ENCODE measurements at places on chromosomes 7 and 10.

GRCh38 chr7:43244784-43245183 lies 132.3 kb downstream of the HECW1 start:
- DNase-seq = no peak

- DNase-seq = no peak
Observed at GRCh38 chr10:5650664-5651387, 15.6 kb downstream of the ASB13 start.

DNA sequence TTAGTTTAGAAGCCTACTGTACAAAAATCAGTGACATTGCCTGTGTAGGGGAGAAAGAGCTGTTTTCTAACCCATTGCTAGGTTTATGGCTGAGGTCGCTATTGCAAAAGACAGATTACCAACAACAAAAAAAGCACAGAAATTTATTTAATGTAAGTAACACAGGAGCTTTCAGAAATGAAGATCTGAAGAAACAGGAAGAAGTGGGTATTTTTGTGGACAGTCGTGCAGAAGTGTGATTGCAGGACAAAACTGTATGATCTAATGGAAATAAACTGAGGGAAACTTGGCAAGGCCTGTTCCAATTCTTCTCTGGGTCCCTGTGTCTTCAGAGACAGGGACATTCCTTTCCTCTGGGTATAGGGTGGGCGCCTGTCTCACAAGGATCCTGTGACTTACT lies 87.4 kb downstream of the APBB1IP start:
- DNase-seq = no peak

GRCh38 chr7:34327681-34328080 lies 330.3 kb upstream of the NPSR1 start:
- no peak for DNase-seq

- DNase-seq = no peak
Observed at GRCh38 chr7:38169847-38170246, 8.2 kb upstream of the STARD3NL start.

GRCh38 chr7:111951052-111951451 lies 255.1 kb downstream of the DOCK4 start:
- no peak for DNase-seq

DNA sequence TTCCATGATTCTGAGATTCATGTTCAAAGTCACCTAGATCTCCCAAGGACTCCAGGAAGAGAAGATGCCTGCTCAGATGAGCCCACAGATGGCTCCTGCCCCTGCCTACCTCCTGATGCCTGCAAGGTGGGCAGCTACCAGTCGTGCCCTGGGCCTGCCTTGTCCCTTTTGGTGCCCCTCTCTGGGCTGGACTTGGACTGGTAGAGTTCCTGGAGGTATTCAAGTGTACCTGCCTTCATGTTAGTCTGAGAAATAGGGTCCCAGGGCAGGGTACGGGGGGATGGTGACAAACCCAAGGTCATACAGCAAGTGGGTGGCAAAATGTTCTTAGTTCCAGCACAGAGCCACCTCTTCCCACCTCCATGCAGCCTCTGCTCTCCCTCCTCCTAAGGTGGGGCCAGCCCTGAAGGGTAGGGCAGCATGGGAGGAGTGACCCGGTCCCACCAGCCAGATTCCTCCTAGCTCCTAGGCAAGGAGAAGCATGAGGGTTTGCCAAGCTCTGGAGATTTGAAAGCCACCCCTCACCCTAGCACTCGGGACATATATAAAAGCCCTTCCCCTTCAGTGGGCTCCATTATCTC lies 80.8 kb upstream of the UNC5B start:
- DNase-seq = no peak

GRCh38 chr10:114291076-114291475 lies 52.0 kb downstream of the VWA2 start:
- DNase-seq = no peak

- DNase-seq = no peak
Observed at GRCh38 chr10:125742465-125742864, 23.0 kb downstream of the EDRF1 start.

DNA sequence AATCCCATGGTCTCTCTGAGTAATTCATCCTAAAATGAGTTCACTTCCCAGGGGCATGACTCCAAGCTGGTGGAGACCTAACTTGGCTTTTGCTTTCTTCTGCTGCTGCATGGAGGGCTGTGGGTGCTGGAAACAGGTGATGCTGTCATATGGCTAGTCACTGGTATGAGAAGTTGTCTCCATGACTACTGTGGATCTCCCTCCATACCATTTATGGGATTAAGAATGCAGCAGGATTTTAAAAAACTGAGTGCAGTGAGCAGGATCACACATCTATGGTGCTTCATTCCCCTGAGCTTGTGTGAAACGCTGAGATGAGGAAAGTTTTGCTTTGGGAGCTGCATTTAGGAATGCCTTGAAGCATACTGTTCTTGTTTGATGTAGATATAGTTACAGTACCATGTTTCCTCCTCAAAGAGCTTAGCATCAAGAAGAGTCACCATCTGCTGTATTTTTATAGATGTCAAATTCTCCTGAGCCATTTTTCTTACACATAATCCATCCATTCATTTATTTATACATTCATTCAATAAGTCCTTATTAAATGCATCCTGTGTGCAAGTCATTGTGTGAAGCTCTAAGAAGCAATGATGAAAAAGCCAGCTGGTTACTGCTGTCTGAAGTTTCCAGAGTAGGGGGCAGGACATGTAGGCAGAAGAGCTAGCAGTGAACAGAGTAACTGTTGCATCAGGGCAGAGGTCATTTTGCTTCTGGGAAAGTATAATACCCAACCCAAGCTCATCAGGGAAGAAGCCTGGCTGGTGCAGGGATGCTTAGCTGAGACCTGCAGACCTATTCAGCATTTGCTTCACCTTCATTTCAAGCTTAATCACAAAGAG lies 534.8 kb downstream of the AUTS2 start:
- no peak for DNase-seq

DNA sequence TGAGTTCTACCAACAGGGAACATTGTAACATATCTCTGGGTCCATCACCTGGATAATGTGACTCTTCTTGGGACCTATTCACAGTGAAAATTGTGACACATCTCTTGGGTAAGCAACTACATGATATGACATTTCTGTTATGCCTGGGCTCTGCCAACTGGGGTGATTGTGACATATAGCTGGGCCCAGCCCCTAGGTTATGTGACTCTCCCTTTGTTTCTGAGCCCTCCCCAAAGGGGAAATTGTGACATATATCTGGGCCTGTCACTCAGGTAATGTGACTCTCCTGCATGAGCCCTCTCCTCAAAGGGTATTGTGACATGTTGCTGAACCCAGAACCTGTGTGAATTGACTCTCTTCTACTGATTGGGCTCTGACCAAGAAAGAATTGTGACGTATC lies 22.4 kb upstream of the ZNF107 start:
- no peak for DNase-seq

DNA sequence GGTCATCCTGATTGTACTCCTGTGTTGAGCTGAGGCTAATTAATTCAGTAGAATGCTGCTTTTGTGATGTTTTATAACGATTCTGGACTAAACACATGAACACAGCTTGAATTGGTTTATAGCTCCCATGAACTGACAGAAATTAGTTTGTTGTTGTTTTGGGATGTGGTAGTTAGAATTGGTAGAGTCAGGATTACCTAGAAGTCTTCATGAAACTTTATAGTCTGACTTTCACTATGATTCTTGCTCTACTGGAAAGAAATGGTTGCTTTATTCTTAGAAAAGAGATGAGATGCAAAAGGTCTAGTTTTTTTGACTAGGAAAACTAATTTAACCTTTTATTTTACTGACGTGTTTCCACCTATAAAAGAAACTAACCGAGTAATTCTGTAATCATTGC lies 23.4 kb upstream of the TRUB1 start:
- DNase-seq = no peak

DNA sequence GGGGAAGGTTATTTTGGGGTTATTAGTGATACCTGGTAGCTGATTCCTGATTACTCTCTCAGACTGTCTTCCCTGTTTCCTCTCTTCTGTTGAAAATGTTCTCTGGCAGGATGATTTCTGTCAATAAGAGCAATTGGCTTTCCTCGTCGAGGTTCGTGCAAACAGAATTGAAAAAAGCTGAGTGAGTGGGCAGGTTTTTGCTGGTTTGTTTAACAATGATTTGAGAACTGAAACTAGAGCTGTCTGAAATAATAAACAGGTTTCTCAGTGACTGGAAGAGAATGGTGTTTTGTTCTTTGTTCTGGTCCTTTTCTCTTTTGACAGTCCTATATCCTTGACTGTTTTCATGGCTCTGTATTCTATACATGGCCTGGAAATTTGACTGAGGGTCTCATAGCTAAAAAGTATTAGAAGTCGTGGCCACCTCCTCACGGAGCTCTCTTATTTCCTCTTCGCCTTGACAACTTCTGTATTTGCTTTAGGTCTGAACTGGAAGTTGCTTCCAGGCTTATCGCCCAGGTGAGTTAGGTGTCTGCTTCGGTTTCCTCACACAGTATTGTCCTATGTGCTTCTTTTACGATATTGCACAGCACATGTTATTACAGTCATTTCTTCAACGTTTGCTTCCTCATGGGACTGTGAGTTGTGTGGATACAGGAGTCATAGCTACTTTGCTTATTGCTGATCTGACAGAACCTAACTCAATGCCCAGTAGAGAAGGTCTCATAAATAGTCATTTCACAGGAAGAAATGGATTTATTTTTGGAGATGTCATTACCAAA lies 403.6 kb downstream of the NRG3 start:
- DNase-seq = no peak

- DNase-seq = no peak
Observed at GRCh38 chr10:98610836-98611235, 164.1 kb upstream of the HPS1 start.

GRCh38 chr7:81973117-81973516 lies 203.3 kb upstream of the HGF start:
- no peak for DNase-seq

- DNase-seq = no peak
Observed at GRCh38 chr10:104098358-104098925, 12.8 kb upstream of the COL17A1 start.

DNA sequence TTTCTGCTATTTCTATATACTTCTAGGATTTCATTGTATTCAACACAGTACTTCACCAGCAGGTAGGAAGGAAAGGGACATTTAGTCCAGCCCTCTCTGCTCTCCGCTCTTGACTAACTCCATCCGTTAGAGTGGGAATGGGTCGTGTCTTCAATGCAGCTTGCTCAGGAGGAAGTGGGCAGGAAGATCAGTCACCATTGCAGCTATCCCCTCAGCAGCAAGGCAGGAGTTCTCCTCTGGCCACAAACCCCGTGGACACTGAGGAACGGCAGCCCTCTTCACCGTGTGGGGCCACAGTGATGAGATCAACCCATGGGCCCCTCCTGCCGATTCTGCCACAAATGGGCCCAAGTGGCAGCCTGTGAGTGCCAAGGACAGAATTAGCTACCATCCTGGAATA lies 30.2 kb upstream of the IKZF1 start:
- DNase-seq = no peak

DNA sequence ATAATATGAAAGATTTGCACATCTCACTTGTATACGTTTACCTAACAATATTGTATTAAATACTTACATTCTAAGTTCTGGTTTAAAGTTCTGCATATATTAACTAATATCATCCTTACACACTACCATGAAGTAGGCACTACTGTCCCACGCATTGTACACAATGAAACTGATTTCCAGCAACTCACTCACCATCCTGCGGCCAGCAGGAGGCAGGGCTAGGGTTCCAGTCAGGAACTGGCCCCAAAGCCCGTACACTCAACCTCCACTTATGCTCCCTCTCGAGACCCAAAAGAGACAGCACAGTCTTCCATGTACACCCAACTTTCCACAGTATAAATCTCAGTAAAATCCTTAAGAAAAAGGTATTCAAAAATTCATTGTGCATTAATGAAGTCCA lies 41.4 kb downstream of the GRID1 start:
- DNase-seq = no peak

DNA sequence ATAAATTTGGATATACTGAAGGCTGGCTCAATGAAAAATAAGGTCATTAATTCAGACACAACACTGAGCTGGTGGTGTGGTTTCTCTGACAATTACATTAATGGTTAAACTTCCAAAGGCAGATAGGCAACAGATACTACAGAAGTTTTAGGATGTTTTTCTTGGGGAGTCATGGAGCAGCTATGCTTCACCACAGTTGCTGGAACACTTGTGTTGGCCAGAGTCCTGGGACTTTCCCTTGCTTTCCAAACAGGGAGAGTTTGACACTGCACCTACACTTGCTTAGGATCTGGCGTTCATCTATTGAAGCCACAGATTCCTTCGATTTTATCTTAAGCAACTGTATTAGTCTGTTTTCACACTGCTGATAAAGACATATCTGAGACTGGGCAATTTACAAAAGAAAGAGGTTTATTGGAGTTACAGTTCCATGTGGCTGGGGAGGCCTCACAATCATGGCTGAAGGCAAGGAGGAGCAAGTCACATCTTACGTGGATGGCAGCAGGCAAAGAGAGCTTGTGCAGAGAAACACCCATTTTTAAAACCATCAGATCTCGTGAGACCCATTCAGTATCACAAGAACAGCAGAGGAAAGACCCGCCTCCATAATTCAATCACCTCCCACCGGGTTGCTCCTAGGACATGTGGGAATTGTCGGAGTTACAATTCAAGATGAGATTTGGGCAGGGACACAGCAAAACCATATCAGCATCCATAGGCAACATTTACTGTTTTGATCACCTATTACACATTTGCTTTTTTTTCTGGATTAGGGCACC lies 27.8 kb upstream of the TMEM178B start:
- no peak for DNase-seq

- no peak for DNase-seq
Observed at GRCh38 chr7:105364684-105365083, 24.0 kb downstream of the SRPK2 start.

GRCh38 chr10:119737823-119738222 lies 12.0 kb downstream of the INPP5F start:
- DNase-seq = no peak

GRCh38 chr7:153393666-153394065 lies 634.1 kb downstream of the ACTR3B start:
- no peak for DNase-seq

GRCh38 chr10:69866688-69867461 lies 65.2 kb downstream of the COL13A1 start:
- DNase-seq = no peak

- no peak for DNase-seq
Observed at GRCh38 chr10:90930971-90931871, 10.3 kb upstream of the ANKRD1 start.

DNA sequence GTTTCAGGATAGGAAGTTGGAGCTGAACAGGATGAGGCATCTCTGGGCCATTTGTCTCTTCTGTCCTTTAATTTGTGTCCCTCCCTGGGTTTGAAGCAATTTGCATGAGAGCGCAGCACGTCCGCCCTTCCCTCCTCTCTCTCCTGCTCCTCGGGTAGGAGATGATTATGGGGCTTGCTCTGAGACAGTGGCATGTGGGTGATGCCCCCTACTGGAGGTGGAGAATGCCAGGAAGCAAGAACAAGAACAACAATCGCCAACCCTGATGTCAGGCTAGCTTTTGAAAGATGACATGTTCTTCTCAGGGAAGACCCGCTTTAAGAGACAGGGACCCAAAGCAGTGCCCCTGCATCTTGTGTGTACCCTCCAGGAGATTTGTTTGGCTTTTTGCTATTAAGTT lies 63.9 kb upstream of the LOXL4 start:
- DNase-seq = no peak

- peak; percentile 18 for DNase-seq
Observed at GRCh38 chr10:24519950-24520349, 203.7 kb downstream of the ARHGAP21 start.

Data from effector CD4-positive, alpha-beta T cell (primary cell).